ENCODE measurements at places on chromosomes 2 and 18.

DNA sequence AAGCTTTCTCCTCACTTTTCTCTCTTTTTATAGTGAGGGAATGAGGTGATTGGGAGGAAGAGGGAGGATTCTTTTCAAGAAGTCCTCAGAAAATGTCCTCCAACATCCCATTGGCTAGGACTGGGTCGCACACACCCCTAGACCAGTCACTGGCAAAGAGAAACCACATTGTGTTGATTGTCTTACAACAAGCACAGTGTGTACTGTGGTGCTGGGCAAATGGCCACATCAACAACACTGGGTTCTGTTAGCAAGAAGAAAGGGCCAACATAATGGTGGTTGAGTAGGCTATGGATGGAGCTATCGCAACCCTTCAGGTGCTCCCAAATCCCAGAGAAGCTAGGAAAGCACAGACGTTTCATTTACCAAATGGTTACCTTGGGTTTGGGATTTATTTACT, 18.7 kb upstream of the PTPN4 start:
- DNase-seq = no peak

DNA sequence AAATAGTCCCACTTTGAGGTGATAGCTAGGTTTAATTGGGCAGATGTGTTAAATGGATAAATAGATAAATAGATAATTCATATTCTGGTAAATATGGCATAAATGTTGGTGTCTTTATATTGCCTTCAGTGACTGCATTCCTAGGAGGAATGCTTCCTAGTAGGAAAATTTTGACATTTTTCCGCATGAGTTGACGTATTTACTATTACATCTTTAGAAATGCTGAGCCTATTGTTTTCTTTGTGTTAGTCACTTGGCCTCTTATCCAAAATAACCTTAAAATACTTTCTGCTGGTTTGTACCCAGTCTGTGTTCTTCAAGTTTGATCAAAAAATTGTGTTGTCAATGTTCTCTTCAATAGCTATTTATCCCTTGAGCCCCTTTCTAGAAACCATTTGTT, 495.6 kb upstream of the ZEB2 start:
- DNase-seq = no peak

DNA sequence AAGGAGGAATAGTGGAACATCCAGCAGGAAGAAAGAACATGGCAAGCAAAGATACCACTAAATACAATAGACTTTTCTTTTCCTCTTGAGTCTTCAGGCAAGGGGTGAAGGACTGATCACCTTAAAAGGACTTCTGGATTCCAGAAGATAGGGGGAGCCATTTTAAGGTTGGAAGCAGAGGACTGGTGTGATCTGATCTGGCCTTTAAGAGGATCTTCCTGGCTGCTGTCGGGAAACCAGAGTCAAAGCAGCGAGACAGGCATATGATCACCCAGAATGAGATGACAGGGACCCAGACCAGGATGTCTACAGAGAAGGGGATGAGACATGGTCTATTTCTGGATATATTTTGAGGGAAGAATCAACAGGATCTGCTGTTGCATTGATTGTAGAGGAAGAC, 558.0 kb downstream of the STK39 start:
- no peak for DNase-seq

DNA sequence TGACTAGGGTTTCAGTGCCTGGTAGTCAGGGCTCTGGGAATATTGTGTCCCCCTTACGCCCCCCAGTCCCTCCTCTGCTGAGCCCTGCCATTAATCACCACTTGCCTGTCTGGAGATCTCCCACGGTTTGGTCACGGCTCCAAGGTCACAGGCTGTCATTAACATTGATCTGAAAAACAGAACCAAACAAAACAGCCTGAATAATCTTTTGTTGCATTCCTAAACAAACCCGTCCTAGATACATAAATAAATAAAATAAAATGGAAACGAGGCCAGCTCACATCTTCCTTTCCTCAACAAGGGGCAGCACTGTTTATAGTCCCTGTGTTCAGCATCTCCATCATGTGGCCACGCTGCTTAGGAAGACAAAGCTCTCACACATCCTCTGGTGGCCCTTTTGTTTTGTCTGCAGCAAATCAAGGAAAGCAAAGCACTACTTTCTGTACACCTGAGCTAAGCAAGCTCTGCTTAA, 282.8 kb downstream of the AGPS start:
- no peak for DNase-seq

DNA sequence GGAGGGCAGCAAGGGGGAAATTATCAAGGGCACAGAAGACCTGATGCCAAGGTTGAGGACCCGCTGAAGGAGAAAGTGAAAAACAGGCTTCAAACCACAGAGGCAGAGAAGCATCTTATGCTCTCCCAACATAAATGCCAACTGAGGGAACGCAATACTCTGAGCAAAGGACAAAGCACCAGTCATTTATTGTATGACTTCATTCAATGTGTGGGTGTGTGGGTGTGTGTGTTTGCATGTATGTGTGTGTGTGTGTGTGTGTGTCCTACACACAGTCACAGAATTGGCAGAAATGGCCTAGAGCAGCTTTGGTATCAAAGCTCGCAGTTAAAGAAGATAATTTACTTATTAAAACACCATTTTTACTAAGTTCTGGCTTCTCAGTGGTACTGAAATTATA, 51.4 kb downstream of the UXS1 start:
- no peak for DNase-seq

GRCh38 chr2:239639421-239640185, 238.8 kb upstream of the HDAC4 start:
- no peak for DNase-seq

- DNase-seq = no peak
Observed at GRCh38 chr2:211867845-211868451, 670.7 kb downstream of the ERBB4 start.

DNA sequence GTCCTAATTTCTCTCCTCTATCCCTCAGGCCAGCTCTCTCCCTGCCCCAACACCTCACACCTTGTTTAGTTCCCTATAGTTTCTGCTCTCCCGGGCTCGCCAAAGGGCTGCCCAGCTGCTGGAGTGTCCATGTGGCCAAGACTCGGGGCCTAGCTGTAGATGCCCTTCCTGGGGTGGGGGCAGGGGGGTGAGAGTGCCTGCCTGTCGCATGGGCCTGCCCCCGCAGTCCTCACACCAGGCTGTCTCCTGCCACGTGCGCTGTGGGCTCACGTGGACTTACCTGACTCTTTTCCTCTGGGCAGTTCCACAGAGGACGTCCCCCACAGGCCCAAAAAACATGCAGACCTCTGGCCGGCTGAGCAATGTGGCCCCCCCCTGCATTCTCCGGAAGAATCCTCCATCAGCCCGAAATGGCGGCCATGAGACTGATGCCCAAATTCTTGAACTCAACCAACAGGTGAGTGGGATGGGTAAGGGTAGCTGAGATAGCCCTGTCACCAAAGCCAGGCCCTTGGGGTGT, 7.4 kb upstream of the TMEM214 start:
- DNase-seq = no peak

- no peak for DNase-seq
Observed at GRCh38 chr2:182066400-182067087, 80.9 kb downstream of the PPP1R1C start.

- DNase-seq = no peak
Observed at GRCh38 chr18:33849731-33850130, 271.7 kb downstream of the ASXL3 start.

DNA sequence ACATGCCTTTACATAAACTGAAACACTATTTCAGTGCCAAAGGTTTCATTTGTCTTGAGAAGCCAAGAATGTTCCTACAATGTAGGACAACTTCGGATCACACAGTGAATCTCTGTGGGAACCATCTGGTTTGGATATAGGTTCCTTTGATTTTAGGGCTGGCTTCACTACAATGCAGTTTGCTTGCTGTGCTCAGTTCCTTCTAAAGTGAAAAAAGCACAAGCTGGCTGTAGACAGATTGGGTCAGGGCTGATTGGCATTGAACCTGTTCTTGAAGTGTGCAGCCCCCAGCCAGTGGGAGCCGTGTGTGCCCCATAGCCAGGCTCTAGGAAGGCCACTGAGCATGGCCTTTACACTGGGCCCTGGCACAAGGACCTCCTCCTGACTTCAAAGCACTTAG, 167.9 kb upstream of the HNRNPA3 start:
- DNase-seq = no peak

GRCh38 chr2:123434546-123435395, 590.3 kb upstream of the CNTNAP5 start:
- DNase-seq = no peak

- DNase-seq = no peak
Observed at GRCh38 chr2:29715655-29716054, 205.7 kb downstream of the ALK start.

- DNase-seq = no peak
Observed at GRCh38 chr2:150260636-150261035, 226.8 kb downstream of the RND3 start.

DNA sequence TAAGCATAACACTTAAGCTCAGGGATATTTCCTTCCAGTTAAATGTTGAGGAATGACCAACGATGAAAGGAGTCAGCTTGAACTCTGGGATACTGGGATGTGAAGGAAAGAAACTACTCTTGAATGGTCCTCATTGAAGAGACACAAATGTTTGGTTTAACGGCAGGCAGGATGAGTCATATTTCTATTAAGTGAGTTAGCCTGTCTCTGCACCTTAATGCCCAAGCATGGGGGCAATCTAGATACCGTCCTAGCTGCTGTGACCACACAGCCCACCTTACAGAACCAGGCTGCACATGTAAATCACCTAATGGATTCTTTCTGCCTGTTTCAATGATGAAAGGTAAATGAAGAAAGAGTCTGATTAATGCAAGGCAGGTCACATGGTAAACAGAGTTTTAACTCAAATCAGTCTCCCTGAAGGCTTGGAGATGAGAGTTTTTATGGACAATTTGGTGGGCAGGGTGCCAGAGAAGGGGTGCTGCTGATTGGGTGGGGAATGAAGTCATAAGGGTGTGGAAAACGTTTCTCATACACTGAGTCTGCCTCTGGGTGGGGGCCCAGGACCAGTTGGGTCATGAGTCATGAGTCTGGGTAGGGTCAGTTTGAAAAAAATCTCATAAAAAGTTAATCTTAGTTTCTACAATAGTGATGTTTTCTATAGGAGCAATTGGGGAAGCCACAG, 144.6 kb upstream of the MMADHC start:
- no peak for DNase-seq

GRCh38 chr2:157874997-157875640, 1.0 kb downstream of the ACVR1 start:
- DNase-seq = no peak

GRCh38 chr2:128473175-128474035, 154.7 kb upstream of the HS6ST1 start:
- peak; percentile 28 for DNase-seq

DNA sequence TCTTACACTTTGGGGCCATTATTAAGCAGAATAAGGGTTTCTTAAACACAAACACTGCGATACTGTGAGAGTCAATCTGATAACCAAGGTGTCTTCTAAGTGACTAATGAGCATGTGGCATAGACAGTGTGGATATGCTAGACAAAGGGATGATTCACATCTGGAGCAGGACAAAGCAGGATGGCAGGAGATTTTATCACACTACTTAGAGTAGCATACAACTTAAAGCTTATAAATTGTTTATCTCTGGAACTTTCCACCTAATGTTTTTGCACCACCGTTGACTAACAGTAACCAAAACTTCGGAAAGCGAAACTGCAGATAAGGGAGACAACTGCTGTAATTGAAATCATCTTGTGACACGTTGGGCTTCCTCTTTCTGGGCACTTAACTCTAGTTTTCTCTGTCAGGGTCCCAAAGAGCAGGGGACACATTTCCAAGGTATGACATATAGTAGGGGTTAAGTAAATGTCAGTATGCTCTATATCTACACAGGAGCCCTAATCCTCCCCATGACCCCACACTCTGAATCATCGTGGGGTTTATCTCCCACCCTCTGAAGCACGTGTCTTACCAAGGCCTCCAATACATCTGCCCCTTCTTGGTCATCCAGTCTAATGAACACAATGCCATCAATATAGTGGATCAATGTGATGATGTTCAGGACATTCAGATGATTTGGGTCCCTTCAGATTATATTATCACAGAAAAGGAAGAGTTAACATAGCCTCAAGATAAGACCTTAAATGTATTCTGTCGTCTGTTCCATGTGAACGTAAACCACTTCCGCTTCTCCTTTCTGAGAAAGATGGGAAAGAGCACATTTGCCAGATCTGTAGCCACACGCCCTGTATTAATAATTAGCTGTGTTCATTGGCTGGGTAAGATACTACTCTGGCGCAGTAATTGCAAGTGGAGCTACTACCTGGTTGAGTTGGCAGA, 78.7 kb downstream of the FTCDNL1 start:
- no peak for DNase-seq

GRCh38 chr2:44226753-44227152, 48.5 kb upstream of the SLC3A1 start:
- no peak for DNase-seq

DNA sequence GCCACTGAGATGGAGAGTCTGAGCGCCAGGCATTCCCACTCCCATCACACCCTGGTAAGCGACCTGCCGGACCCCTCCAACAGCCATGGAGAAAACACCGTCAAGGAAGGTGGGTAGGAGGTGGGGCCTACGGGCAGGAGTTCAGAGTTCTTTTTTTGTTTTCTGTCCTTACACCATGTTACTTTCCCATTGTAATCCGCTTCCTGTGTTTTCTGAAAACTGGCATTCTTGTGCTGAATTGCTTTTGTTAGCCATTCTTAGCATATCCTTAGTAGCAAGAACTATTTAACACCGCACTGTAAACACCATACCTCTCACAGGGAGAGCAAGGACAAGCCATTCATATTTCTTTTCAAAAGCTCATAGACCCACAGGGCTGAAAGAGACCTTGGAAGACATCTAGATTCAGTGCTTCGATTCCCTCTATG, 46.2 kb downstream of the UNC80 start:
- no peak for DNase-seq

DNA sequence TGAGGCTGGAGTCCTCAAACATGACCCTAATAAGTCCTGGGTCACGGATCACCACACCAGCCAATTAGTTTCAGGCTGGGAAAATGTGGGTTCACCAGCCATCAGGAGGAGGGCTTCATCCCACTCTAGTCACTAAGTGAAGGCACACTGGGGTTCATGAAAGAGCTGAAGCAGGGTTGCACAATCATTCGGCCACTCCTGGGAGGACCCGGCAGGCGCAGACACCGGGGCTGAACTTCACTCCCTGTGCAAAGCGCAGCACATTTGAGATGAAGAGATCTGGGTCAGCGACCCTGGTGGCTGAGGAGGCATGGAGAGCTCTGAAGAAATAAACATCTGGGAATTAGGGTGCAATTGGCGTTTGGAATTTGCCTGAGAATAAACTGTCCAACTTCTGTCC, 684.4 kb upstream of the SALL3 start:
- no peak for DNase-seq

GRCh38 chr2:37070931-37071330, 13.2 kb downstream of the HEATR5B start:
- no peak for DNase-seq

DNA sequence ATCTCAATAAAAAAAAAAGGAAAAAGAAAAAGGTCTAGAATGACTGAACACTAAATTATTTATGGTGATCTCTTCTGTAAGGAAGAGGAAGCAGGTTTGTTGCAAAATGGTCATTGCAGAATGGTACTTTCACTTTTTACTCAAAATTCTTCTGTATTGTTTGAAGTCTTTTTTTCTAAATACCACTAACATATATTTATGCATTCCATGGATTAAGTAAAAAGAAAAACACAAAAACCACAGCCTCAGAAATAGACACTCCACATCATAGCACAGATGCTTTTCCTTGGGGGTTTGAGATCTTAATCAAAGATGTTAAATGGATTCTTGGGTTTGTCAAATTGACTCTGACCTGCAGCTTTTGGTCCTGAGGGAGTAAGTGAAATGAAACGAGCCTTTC, 47.4 kb downstream of the RHOB start:
- no peak for DNase-seq
